NCI-H1417 (cell line): ENCODE measurements at places on chromosomes 3 and 15.

DNA sequence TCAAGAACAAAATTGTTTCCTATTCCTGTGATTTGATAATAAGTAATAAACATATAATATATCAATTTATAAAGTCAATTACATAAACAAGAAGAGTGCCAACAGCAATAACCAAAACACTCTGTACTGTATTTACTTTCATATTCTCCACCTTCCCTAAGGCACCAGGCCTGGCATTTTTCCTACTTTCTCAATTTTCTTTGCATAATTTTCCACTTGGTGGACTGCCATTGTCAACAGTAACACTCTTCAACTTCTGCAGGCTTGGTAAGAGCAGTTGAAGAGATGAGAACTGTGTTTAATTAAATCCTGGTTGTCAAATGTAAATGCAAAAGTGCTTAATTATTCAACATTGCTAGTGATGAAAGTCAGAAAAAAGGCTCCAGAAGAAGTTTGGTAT is 229.8 kb upstream of the PLSCR5 start:
- DNase-seq: no peak

DNA sequence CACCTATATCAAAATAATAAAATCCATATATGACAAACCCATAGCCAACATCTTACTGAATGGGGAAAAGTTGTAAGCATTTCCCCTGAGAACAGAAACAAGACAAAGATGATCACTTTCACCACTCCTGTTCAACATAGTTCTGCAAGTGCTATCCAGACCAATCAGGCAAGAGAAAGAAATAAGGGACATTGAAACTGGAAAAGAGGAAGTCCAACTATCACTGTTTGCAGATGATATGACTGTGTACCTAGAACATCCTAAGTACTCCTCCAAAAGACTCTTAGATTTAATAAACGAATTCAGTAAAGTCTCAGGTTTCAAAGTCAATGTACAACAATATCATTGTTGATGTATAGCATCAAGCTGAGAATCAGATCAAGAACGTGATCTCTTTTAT is 35.6 kb upstream of the FGF7 start:
- no peak for DNase-seq

DNA sequence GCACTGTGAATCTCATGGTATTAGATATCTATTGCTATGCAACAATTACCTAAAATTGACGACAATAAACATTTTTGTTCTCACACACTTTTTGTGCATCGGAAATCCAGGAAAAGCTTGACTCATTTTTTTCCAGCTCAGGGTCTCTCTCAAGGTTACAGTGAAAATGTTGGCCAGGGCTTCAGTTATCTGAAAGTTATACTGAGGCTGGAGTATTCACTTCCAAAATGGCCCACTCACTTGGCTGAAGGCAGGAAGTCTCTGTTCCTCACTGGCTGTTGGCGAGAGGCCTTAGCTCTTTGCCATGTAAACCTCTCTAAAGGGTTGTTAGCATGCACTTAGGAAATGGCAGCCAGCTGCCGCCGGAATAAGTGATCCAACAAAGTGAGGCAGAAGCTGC is 41.4 kb downstream of the OSTN start:
- no peak for DNase-seq

DNA sequence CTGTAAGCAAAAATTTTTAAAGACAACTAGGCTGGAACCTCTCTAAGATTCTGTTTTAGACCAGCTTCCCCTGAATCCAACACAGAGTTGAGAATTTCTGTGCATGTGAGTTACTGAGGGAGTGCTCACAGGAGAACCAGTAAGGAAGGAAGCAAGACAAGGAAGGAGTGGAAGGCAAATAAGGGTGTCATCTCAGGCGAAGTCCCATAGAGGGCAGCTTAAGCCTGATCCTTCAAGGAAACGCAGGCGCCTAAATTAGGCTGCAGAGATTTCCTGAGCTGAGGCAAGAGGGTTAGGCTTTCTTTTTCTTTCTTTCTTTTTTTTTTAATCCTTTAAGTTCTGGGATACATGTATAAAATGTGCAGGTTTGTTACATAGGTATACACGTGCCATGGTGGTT is 36.2 kb upstream of the COL6A6 start:
- peak; percentile 22 for DNase-seq

DNA sequence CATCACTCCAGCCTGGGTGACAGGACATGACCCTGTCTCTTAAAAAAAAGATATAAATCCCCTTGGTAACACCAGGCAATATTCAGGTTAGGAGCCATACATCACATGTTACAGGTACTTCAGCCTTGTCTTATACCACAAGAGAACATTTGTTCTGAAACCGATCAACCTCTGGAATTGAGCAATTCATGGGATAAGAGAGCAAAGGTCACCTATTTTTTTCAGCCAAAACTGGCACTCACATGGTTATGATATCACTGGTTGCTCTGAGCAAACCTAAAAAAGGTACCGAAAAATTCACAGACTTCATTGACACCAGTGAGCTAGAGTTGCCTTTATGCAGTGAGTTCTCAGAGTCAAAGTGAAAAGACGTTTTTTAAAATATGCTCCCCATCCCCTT is 9.1 kb downstream of the SPICE1 start:
- no peak for DNase-seq

DNA sequence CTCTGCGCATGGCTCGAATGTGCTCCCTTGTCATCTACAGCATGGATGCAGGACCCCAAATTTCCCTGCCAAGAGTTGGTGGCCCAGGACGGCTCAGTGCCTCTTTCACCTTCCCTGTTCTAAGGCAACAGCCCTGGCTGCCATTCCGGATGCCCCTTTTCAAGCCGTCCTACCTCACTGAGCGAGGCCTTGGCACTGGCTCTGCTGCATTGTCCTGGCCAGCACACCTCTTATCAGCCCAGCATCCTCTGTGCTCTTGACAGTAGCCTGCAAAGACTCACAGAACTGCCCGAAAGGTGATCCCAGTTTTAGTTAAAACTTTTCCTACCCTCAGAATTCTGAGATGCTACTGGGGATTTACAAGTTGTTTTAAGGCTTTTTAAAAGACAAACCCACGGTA is 122.0 kb downstream of the MECOM start:
- DNase-seq: no peak

GRCh38 chr15:54582863-54583643 is 604.8 kb downstream of the UNC13C start:
- no peak for DNase-seq
